ENCODE measurements at places on chromosomes 6 and 20.
A peak's percentile ranks its signal among the peaks of the same experiment; 100 is the strongest.

DNA sequence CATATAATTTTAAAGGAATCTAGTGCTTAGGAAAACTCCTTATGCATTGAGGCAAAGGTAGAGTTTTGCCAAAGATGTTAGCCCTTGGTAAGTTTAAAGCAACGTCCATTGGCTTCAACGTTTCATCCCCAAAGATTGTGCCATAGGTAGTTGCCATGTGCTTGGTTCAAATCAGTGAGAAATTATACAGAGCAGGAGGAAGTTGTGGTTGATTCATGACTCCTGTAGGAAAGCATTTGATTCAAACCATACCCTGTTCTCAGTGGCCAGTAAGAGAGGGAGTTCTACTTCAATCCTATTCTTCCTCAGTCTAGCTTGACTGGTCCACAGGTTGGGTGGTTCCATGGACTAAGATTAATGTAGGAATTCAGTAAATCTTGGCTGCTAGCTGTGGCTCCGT is 535.6 kb downstream of the QKI start:
- DNase-seq = no peak

- no peak for DNase-seq
Observed at GRCh38 chr6:106858653-106859092, 115.9 kb downstream of the CD24 start.

- peak; percentile 77 for DNase-seq
Observed at GRCh38 chr20:45293041-45294002, 13.3 kb upstream of the RBPJL start.

- no peak for DNase-seq
Observed at GRCh38 chr20:37179683-37180524, 556 bp upstream of the MROH8 start.

GRCh38 chr6:97632341-97632740 is 349.3 kb upstream of the MMS22L start:
- DNase-seq = no peak

- DNase-seq = no peak
Observed at GRCh38 chr6:140445474-140446004, 1071.1 kb upstream of the CITED2 start.

DNA sequence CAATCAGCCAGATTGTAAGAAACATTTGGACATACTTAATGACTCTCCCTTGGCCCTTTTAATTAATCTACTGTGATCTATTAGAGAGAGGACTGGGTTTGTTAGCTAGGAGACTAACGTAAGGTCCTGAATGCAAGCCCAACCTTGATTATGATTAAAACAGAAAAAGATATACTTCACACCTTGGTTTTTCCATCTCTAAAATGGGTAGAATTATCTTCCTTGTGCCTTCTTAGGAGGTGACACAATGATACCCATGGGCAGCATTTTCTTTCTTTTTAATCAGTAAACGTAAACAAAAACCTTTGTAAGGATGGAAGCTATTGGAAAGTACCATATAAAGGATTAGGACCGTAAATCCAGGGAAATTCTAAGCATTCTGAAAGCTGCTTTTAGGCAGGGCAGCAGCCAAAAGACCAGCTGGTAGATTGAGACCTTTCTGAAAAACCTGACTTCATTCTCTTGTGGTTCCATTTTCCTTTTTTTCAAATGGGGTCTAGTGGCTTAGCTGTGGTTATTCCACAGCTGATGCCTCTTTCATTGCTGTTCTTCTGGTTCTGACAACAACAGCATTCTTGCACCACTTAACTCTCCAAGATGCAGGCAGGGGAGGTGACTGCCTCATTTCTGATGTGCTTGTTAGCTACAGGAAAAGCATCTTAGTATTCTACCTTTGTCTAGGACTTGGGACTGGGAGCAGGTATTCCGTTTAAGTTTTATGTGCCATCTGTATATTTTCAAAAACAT is 27.4 kb downstream of the RREB1 start:
- DNase-seq = no peak

DNA sequence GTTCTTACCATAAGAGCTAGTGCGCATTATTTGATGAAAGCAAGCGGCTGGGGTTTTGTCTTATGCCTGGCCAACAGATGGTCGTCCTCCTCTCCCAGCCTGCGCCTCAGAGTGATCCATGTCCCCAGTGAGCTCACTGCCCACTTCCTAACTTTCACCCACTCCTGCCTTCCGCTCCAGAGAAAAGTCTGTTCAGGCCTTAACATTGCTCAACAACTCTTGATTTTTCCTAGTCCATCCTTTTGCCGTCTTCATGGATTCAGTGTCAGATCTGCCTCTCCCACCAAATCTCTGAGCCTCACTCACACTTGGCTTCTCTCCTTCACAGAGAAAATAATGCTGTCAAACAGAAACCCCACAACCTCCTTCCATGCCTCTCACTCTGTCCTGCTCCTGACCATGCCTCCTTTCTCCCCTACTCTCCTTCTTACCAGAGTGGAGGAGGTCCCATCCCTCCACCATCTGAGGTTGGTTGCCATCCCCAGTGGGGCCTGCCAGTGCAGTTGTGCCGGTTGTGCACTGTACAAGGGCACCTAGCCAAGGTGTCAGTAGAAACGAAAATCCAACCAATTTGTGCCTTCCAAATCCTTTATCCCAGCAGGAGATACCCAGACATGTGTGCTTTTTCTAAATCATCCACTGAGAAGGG is 58.9 kb upstream of the SRSF6 start:
- DNase-seq = no peak

DNA sequence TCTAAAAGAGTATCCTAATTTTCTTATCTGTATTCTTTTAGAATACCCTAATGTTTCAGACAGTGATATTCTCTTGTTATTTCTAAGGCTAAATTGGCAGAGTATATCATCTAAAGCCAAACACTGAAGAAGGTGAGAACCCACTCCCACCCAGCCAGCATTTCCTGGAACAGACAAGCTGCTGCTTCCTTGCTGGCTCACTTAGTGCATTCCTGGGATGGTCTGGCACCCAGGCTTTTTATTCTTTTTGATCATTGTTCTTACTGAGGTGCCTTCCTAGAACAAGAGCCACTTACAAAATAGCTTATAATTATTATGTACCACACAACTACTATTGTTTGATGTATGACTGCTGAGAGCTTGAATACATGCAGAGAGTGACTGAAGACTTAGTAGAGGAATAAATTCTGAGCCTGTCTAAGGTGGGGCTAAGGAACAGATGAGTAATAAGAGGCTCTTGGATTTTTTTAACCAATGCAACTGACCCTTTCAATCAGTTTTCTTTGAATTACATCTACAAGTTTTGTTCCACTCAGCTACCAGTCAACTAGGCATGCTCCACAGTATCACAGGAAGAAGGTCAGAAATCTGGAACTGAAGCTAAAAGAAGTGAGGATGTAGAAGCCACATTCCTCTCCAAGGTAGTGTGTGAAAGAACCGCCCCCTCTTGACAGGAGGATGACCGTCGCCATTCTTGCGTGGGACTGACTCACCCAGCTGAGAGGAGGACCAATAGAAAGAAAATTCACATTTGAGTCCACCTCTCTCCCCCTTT is 30.1 kb downstream of the PRPH2 start:
- no peak for DNase-seq

DNA sequence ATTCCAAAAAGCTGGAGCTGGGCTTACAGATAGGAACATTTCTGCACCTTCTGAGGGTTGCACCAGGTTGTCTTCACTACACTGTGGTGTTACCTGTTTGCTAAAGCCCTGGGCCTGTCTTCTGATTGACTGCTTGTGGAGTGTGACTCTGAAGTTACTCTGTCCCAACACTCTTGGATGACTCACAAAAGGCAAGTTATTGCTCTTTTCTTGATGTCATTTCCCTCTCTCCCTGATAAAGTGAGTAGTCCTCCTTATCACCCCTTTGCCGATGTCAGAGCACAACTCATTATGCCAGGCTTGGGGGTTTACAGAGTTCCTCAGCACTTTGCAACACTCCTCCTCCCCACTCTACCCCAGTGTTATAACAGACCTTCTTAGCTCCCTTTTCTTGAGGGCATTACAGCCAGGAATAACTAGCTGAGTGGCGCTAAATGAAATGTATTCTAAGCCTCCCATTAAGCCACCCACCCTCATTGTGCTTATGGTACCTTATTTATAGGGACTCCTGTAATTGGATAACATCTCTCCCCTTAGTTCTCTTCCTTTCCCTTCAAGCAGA is 36.1 kb upstream of the NKX2-4 start:
- no peak for DNase-seq

GRCh38 chr20:51729771-51730170 is 38.4 kb downstream of the ATP9A start:
- DNase-seq = no peak

DNA sequence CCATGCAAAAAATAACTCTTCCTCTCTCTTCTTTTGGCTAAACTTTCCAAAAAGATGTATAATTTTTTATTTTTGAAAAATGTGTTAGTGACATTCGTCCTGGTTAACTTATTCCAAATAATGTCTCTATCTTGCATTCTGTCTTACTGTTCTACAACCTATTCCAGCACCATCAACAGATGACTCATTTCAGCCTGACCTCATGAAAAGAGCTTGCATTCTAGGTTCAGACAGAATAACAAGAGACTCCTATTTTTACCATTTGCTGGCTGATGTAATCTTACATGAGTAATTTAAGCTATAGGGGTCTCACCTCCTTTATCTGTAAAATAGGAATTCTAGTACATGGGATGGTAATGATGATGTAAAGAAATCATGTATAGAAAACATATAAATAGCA is 109.0 kb downstream of the FUT9 start:
- no peak for DNase-seq

DNA sequence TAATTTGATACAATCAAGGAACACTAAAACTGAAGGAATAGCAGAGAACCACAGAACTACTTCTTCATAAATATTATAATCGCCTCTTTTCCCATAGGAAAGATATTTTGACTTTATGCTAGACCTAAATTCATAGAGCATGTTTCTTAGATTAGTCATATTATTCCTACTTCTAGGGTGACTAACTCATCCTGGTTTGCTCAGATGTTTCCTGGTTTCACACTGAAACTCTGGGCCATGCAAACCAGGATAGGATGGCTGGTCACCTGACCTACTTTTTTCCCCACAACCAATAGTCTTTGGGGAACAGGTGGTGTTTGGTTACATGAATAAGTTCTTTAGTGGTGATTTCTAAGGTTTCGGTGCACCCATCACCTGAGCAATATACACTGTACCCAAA is 42.8 kb downstream of the MMS22L start:
- no peak for DNase-seq

DNA sequence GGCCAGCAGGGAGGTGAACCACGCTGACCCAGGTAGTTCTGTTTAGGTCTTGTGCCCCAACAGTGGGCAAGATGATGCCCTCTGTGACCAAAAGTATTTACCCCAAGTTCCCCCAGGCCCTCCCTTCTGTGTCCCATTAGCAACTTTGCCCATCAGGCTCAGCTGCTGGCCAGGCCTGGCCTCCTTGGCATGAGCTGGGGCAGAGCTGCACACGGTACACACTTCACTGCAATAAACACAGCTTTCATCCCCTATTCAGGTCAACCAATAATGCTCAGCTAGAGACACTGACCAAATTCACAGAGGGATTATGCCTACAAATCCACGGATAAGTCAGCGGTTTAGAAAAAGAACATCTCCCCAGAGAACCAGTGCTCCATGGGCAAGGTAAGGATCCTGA is 103.7 kb downstream of the SLC23A2 start:
- no peak for DNase-seq

GRCh38 chr6:87199787-87200186 is 44.4 kb downstream of the ZNF292 start:
- no peak for DNase-seq

GRCh38 chr20:34574426-34574825 is 15.9 kb downstream of the MAP1LC3A start:
- no peak for DNase-seq

GRCh38 chr6:72461144-72461543 is 160.7 kb upstream of the KCNQ5 start:
- DNase-seq = no peak

- DNase-seq = no peak
Observed at GRCh38 chr6:134730013-134730412, 219.9 kb downstream of the ALDH8A1 start.

DNA sequence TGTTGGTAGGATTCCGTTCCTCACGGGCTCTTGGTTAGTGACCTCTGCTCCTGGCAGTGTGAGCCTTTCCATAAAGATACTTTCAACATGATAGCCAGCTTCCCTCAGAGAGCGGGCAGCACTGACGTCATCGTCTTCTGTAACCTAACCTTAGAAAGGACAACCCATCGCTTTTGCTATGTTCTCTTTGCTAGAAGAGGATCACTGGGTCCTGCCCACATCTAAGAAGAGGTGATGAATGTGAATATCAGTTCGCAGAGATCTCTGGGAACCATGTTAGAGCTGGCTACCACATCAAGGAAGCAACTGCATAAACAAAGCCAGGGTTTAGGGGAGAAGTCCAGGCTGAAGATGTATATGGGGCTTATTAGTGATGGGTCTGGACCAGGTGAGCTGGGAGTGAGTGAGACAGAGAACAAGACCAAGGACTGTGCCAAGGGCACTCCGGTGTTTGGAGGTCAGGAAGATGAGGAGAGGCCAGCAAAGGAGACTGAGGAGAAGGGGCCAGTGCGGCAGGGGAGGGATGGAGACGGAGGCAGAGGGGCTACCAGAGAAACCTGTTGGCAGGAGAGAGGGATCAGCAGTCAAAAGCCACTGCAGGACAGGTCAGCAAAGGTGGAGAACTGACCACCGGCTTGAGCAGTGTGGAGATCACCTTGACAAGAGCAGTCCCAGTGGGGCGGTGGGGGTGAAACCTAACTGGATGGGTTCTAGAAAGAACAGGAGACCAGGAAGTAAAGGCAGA is 39.7 kb downstream of the PIM1 start:
- no peak for DNase-seq

GRCh38 chr20:32119734-32120133 is 10.2 kb downstream of the TM9SF4 start:
- DNase-seq = no peak

- no peak for DNase-seq
Observed at GRCh38 chr6:37783025-37783855, 36.3 kb upstream of the ZFAND3 start.

DNA sequence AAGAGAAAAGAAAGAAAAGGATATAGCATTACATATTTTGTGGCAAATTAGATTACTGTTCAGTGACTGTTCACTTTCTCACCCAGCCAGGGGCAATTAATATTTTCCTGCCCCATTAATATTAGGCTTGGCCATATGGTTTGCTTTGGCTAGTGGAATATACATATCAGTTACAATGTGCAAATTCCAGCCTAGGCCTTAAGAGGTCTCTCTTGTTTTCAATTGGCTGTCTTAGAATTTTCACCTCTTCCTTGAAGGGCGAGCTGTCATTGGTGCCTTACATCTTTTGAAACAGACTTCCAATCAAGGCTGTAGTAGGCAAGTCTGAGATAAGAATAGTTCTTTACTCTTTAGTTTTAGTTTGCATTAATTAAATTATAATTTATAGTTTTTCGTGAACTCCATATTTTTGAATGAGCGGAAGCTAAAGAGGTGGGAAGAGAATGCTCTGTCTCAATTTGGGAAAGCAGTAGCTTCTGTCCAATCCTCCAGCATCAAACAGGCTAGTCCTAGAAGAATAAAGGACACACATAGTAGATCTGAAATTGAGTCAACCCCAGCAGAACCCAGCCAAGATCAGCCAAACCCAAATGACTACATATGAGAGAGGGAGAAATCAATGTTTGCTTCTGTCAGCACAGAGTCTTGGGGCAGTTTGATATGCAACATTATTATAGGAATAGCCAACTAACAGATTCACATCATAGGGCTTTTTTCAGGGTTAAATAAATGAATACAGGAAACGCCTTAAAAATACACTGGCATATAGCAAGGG is 6.3 kb upstream of the CSNK2A1 start:
- DNase-seq = no peak
